ENCODE measurements at places on chromosomes 3 and 15.

- DNase-seq: no peak
These were observed 35.0 kb upstream of the PLCL2 start for GRCh38 chr3:16849795-16850194.

GRCh38 chr15:33443708-33444107, 132.9 kb downstream of the RYR3 start:
- no peak for DNase-seq

DNA sequence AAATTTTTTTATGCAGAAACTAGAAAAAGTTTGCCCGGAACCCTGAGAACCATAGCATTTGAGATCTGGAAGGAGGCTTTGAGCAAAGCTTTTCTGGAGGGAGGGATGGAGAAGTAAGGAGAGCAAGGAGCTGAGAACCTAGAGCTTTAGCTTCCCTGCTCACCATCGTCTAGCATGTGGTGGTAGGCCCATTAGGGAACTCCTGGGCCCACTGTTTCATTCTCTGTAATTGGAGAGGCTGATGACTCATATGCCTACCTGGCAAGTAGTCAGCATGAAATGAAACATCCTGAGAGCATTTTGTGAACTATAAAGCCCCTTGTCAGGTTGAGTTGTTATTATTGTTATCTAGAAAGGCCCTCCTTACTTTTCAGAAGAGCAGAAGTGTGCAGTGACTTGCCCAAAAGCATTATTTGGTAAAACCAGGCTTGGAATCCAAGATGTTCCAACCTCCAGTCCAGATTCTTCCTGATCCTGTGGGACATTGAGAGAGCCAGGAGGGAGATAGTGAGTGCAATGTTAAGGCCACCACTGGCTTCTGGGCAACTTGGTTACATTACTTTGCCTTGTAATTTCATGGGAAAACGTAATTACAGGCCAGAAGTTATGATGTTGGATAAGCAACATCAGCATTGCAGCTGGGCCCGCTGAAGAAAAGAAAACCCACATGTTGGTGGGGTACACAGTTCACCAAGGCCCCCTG, 104.5 kb upstream of the BFSP2 start:
- DNase-seq: no peak

GRCh38 chr3:71497367-71497897, 86.1 kb downstream of the FOXP1 start:
- no peak for DNase-seq

GRCh38 chr3:66195347-66195783, 25.4 kb upstream of the SLC25A26 start:
- DNase-seq: no peak

- no peak for DNase-seq
These were observed 22.8 kb downstream of the MYO1E start for GRCh38 chr15:59349680-59350420.

DNA sequence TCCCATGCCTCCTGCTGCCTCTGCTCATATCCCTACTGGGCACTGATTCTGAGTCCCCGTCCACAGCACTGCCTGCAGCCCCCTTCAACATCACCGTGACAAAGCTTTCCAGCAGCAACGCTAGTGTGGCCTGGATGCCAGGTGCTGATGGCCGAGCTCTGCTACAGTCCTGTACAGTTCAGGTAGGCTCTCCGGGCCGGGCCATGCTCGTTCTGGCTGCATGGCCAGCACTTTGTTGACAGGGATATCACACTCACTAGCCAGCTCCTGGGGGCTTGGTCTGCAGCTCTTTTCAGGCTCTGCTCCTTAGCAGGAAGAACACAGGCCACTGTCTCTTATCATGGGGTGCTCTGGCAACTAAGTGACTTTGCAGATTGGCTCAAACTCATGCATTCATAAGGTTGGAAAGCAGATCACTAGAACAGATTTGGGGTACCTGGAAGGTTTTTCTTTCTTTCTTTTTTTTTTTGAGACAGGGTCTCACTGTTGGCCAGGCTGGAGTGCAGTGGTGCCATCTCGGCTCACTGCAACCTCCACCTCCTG, 6.0 kb downstream of the TYRO3 start:
- DNase-seq: no peak

- no peak for DNase-seq
These were observed 23.9 kb upstream of the RYK start for GRCh38 chr3:134274571-134274970.

- DNase-seq: no peak
These were observed 10.0 kb downstream of the RPL32 start for GRCh38 chr3:12831301-12831866.

- peak; percentile 28 for DNase-seq
These were observed 60.9 kb downstream of the MGLL start for GRCh38 chr3:127761441-127761801.

DNA sequence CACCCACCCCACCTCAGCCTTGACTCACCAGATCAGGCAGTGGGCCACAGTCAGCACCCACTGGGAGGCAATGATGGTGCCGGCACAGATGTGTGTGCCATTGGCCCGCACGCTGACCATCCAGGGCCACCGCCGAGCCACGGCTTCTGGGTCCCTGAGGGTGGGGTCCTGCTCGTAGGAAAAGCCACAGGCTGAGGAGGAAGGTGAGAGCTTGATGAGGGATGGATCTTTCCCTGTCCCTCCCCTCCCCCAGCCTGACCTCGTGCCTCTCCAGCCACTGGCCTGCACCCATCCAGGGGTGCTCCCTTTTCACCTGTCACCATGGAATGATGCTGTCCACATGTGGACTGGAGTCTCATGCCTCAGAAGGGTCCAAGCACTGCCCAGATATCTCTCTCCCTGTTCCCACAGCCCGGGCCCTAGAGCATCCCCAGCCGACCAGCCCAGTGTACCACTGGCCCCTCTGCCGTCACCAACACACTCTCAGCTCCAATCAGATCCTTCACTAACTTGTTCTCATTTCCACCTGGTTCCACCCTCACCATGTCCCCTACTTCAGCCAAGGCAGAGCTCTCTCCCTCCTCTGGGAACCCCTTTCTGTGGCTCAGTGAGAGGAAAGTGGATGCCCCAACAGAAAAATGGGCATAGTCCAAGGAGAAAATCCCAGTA, 2.0 kb downstream of the PRSS50 start:
- DNase-seq: no peak

GRCh38 chr3:169147238-169148008, 516.1 kb downstream of the MECOM start:
- no peak for DNase-seq

- DNase-seq: no peak
These were observed 1.1 kb downstream of the MTFMT start for GRCh38 chr15:65028338-65028737.

- no peak for DNase-seq
These were observed 69.7 kb downstream of the SCN5A start for GRCh38 chr3:38579551-38580449.

DNA sequence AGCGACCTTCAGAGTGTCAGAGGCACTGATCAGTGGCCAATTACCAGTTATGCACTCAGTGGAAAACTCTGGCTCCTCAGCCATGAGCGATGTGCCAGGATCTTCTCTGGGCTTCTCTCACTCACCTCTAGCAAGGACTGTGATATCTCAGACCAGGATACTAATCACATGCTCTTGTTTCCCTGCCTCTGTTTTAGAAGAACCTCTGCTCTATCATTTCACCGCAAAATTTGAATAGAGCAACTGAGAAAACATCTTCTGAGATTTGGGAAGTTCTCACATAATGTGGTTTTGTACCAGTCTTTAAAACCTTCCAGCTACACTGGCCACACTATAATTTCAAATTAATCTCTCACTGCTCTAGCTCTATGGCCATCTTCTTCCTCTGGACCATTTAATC, 325.8 kb upstream of the FRG2C start:
- DNase-seq: no peak

DNA sequence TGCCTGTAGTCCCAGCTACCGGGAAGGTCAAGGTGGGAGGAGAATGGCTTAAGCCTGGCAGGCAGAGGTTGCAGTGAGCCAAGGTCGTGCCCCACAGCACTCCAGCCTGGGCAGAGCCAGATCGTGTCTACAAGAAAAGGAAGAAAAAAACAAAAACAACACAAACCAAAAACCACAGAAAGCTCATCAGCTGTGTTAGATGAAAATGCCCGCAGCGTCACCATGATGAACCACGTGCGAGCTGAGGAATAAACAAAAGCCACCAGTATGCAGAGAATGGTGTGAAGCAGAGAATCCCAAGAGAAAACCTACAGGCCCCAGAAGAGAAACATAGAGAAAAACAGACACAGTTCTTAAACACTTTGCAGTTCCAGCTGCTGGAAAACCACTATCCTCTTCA, 19.7 kb upstream of the TM4SF19 start:
- DNase-seq: peak; percentile 15

DNA sequence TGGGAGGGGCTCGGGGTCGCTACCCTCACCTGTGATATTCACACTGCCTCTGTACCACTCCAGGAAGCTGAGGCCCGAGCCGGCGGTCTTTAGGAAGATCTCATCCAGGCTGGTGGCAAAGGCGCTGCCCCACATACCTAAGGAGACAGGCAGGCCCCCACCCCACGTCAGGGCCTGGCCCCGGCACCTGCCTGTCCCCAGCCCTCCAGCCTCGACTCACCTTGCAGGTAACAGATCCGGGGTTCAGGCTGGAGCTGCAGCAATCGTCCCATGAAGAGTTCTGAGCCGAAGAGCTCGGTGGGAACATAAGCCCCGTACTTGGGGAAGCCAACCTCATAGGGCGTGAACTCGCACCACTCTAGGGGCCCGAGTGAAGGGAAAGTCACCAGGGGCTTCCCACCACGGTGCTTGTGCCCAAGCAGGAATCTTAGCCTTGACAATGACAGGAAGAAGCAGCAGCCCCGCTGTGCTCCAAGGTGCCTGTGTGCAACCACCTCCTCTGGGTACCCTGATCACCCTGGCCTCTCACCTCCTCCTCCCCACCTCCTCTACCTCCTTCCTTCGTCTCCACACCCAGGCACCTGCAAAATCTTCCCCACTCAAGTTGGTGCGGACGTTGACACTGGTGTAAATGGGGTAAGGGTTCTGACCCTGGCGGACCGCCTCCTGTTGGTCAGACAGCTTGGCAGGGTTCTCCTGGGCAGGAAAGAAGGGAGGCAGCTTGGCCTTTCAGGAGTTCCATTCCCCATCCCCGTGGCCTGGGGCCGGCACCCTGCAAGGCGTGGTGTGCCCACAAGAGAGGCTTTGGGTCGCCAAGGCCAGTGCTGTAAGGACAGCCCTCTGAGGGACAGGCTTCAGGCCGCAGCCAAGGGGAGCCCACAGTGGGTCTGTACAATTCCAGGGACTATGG, 10.6 kb downstream of the PLA2G4F start:
- no peak for DNase-seq

DNA sequence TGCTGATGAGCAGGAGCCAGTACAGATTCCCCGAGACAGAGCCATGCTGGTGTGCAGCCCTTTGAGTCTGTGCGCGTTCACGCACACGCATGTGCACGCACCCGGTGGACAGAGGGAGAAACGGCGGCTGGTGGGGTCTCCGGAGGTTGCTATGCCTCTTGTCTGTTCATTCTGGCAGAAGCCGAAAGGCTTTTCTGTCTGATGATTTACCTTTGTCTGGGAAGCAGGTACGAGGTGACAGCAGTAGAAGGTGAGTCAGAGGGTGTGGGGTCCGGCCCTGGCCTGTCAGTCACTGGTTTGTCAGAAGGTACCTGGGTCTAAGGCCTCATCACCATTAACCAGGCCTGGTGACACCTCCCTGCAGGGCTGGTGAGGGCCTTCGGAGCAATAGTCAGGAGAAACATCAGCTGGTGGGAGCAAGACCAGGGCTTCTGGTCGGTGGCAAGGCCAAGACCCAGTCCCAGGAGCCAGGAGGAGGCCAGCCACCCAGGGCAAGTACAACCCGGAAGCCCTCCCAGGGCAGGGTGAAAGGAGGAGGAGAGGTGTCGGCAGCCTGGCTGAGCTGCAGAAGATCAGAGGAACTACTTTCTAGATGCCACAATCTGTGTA, 7.5 kb downstream of the PCSK6 start:
- no peak for DNase-seq

- DNase-seq: peak; percentile 9
These were observed 79.2 kb downstream of the SRGAP3 start for GRCh38 chr3:9169956-9170850.

GRCh38 chr3:172564499-172564898, 41.3 kb upstream of the TNFSF10 start:
- DNase-seq: no peak

GRCh38 chr3:33991673-33992072, 193.2 kb downstream of the PDCD6IP start:
- DNase-seq: no peak

- no peak for DNase-seq
These were observed 140.8 kb downstream of the UNC13C start for GRCh38 chr15:54119051-54119450.

- no peak for DNase-seq
These were observed 1.2 kb downstream of the SETD2 start for GRCh38 chr3:47162697-47163168.

DNA sequence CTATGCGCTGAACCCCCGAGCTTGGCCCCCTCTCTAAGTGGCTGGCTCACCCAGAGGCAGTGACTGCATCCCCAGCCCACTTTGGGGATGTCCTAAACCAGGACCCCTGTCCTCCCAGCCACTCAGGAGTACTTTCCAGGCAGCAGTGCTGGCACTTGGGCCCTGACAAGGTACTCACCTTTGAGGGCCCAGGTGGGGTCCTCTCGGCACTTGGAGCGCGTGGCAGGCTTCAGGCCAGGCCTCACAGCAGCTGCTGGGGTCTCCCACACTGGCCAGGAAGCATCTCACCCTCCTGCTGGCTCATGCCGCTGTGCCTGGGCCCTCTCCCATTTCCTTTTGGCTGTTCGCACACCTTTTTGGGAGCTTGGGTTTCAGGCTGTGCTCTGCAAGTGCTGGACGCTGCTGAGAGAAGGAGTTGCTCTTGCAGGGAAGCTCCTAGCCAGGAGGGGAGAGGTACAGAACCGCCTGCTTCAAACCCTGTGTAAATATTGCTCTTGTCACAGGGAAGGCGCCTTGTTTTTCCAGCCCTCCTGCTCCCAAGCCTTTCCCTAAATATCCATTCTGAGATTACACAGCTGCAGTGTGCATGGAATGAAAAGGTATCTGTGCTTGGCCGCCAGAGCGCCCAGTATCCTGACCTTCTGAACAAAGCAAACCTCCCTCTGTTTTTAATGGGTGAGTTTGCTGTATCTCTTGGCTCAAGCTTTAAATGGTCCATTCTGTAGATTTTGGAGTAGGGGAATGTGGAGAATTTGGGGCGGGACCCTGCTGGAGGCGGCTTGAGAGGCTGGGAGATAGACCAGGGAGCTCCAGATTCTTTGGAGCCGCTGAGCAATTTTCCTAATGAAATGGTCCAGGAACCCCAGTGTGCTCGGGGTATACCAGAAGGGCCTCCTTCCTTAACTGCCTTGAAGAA, 45.6 kb downstream of the DNASE1L3 start:
- no peak for DNase-seq
